Activated CD4-positive, alpha-beta T cell treated with anti-CD3 and anti-CD28 coated beads for 24 hours (primary cell): ENCODE measurements at places on chromosomes 12 and 14.

DNA sequence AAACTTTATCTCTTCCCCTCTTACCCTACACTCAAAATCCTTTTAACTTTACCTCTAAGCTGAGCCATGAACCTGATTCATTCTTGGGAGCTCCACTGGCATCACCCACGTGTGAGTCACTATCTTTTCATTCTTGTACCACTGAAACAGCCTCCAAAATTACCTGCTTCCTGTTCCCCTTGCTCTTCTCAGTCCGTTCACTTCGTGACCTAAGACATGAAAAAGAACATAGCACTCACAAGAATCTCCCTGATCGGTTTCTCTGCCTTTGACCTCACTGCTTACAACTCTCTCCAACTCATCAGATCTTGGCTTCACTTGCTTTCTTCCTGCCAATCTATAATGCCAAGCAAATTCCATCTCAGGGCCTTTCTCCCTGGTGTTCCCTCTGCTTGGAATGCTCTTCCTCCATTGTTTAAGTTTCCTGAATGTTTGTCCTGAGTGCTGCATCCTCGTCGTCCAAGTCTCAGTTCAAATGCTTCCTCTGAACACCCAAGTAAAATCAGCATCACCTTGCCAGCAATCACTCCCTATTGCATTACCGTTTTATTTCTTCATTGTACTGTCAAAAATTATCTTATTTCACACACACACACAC lies 9.2 kb downstream of the GLIPR1 start:
- DNase-seq = no peak

- DNase-seq = no peak
Observed at GRCh38 chr12:80894179-80894578, 43.6 kb downstream of the LIN7A start.

DNA sequence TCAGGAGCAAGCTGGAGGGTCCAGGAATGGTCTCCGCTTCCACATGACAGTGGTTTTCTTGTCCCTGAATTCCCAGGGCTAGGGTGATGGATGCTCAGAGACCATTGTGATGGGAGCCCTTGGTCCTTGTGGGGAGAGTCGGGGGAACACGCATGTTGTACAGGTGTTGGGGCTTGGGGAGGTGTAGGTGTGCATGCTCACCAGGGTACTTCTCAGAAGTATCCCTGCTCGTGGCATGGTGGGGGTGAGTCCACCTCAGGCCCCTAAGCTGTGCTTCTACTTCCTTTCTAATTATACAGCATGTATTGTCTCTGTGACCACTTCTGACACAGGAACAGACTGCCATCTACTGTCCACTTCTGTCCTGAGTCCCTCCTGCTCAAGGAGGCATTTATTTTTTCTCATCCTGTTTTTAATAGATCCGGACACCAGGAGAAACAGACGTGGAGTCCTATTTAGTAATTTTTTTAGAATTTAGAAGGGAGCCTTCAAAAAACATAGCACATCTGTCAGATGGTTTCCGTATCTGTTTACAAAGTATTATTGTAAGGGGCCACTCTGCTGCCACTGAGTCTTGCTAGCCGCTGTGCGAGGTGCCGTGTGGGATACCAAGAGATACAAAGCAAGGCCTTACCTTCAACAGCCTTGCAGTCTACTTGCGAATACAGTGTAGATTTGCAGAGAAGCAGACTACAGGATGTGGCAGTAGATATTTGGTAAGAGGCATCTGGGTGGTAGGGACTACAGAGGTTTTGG lies 10.5 kb downstream of the NTF3 start:
- no peak for DNase-seq

DNA sequence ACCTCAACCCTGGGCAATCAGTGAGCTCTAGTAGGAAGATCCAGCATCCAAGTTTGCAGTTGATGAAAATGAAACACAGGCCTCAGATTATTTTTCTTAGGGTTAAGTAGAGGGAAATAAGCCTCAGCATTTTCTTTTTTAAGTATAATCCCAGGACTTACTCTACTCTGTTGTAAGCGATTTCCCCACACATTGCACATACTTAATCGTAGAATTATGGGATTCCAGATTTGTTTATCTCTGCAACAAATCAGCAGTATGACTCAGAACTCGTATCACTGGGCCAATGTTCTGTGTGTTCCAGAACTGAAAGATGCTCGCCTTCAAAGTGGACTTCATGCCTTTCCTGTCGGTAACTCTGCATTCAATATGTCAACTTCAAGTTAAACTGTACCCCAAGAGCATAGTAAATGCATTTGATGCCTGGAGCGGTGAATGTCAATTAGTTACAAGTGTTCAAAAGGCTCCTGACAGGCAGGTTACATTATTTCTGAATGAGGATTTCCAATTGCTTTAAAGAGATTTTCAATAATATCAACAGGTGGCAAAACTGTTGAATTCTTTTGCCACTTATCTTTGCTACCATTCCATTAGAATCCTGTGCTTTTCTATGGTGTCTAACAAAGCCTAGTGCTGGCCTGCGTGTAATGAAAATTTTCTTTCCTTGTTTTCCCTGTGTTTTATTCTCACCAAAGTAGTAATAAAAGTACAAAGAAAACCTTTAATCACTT lies 323.8 kb upstream of the SYT1 start:
- no peak for DNase-seq

GRCh38 chr12:106022568-106023012 lies 116.2 kb downstream of the NUAK1 start:
- no peak for DNase-seq

- DNase-seq = no peak
Observed at GRCh38 chr14:64772397-64772950, 68.2 kb downstream of the PLEKHG3 start.

- no peak for DNase-seq
Observed at GRCh38 chr14:39140170-39140569, 26.0 kb downstream of the GEMIN2 start.

DNA sequence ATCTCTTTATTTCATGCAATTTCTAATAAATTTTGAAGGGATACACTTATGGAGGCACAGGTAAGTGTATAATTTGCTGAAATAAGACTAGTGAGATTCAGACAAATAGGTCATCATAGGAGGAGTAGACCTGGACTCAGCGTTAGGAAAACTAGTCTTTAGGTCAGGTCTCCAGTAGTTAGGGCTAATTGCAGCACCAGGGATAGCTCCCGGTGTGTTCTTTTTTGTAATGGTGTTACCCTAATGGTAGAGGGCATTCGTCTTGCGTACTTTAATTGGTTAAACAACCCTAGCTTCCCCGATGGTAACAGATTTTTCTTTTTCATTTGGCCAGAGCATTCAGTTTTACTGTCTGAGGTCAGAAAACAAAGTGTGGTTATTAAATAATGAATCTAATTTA lies 64.9 kb downstream of the ARID2 start:
- no peak for DNase-seq
